ENCODE measurements at places on chromosomes 2 and 18. TPM values are rescaled to one million over a fixed set of nuclear protein-coding genes. Genes with fewer than 3 reads are reported as not detected.

The TOGARAM2 gene
- not detected for total RNA-seq

The NMUR1 gene
- total RNA-seq = not detected

The TFCP2L1 gene
- total RNA-seq = under 0.01 TPM

The RNF125 gene
- total RNA-seq = 0.43 TPM

The GALR1 gene
- total RNA-seq = not detected

The UGT1A4 gene
- 0.39 TPM for total RNA-seq

Measured in placental epithelial cell (primary cell).